Vagina (tissue), 2 donors: ENCODE measurements at places on chromosomes 5 and 9.

DNA sequence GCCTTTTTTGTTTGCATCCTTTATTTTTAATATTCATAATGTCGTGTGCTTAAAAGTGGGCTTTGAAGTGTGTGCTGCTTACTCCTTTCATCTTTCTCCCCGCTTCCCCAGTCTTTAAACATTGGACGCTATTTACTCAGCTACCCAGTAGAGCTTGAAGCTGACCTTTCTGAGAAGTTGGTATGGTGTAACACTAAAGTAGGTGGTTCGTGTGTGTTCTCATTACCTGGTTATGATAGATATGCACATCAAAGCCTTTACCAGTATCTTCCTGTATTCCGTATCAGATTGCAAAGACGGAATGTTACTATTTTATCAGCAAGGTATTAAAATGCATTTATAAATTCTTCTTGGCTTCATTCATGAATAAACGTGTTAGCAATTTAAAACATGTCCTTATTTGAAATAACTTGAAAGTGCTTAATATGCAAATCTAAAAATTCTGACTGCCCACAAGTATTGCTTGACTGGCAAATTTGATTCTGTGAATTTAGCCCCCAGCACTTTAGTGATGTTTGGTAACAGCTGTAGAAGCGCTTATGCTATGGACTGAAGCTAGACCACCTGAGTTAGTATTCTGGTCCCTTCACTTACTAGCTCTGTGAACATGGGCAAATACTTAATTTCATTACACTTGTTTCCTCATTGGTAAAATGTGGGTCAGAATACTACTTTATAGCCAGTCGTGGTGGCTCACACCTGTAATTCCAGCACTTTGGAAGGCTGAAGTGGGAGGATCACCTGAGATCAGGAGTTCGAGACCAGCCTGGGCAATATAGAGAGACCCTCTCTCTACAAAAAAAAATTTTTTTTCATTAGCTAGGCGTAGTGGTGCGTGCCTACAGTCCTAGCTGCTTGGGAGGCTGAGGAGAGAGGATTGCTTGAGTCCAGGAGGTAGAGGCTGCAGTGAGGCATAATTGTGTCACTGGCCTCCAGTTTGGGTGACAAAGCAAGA lies 1.7 kb downstream of the RRAGA start:
- no peak for DNase-seq

GRCh38 chr9:102587281-102587680 lies 407.9 kb upstream of the CYLC2 start:
- no peak for DNase-seq

- no peak for DNase-seq
Measured at GRCh38 chr9:7342736-7343135, 456.8 kb downstream of the DMAC1 start.

DNA sequence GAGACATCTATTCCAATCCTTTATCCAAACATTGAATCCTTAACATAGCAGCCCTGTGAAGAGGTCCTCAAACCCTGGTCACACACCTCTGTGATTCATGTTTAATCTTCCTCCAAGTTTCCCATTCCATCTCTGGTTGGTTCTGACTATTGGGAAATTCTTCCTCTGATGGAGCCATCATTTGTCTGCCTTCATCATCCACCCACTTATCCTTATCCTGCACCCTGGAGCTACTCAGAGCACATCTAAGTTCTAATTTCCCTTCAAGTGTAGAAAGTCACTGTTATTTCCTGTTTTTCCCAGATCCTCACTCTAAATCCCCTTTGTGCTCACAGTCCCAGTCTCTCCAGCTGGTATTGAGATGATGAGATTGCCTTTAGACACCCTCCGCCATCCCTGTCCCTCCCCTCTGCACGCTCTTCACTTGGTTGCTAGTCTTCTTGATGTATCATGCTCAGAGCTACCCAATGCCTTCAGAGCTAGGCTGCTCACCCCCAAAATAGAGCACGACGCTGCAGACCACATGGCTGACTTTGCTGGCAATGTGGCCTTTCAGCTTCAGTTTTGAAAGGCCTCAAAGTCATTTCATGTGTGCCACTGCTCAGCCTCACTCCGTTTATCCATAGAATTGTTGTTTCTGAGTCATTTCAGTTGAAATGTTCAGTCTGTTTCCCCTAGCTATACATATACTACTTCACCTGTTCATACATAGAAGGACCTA lies 154.3 kb downstream of the PALM2AKAP2 start:
- DNase-seq: no peak

GRCh38 chr5:159262472-159262858 lies 625 bp upstream of the UBLCP1 start:
- DNase-seq: no peak

- no peak for DNase-seq
Measured at GRCh38 chr9:104090578-104090977, 3.5 kb upstream of the SMC2 start.

DNA sequence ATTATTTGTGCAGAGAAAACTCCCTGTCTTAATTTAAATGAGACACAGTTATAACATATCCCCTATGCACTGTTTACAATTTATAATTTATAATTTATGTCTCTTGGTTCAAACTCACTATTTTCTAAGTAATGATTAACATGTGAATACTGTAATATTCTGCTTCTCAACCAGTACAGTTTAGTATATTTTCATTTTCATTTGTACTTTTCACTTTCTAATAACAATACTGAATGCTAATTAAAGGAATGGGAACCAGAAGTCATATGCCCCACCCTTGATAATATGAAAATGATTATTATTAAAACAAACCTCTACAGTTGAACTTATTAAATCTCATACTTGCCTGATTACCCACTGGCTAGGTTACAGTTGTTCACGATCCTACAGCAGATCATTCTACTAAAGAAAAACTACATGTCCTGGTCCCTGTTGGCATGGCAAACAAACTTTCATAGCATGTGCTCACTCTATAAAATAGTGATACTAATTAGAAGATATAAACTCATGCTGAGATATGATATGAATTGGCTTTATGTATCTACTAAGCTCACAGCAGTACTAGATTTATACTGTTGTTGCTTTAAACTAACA lies 66.4 kb downstream of the POU5F2 start:
- no peak for DNase-seq

- DNase-seq: peak; percentile 62
Measured at GRCh38 chr9:138022121-138022741, 144.6 kb downstream of the CACNA1B start.

GRCh38 chr5:127561254-127561653 lies 43.8 kb downstream of the PRRC1 start:
- DNase-seq: no peak

DNA sequence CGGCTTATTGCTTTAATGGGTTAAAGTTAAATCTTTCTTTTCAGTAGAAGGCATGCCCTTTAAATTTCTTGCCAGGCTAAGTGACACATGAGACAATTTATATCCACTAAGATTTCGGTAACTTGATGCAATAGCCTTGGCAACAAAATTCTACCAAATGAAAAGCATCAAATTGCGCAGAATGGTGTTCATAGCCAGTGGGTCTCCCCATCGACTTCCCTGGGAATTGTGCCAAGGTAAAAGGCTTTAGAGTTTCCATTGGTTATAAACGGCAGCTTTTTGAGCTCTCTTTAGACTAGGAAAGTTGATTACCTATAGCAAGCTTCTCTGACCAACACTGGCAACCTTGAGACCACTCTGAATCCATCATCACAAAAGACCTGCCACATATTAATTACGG lies 358.4 kb downstream of the ARRDC3 start:
- no peak for DNase-seq

GRCh38 chr9:135186248-135187164 lies 99.0 kb downstream of the OLFM1 start:
- DNase-seq: no peak

DNA sequence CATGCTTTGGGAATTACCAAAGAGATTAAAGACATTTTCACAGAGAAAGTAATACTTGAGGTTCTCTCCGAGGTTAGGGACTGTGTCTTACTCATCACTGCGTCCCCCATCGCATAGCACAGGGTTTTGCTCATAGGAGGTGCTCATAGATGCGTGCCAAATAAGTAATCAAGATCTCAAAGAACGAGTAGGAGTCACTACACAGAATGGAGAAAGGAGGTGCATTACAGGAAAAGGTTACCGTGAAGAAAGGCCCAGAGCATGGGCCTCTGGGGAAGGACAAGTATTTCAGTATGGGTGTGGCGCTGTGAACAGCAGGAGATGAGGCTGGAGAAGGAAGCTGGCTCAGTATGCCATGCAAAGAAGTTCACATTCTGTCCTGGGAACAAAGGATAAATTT lies 182.4 kb downstream of the ACTL7B start:
- no peak for DNase-seq

GRCh38 chr5:107937204-107937603 lies 266.5 kb upstream of the EFNA5 start:
- no peak for DNase-seq

GRCh38 chr5:56588636-56589480 lies 226.5 kb upstream of the MAP3K1 start:
- no peak for DNase-seq

DNA sequence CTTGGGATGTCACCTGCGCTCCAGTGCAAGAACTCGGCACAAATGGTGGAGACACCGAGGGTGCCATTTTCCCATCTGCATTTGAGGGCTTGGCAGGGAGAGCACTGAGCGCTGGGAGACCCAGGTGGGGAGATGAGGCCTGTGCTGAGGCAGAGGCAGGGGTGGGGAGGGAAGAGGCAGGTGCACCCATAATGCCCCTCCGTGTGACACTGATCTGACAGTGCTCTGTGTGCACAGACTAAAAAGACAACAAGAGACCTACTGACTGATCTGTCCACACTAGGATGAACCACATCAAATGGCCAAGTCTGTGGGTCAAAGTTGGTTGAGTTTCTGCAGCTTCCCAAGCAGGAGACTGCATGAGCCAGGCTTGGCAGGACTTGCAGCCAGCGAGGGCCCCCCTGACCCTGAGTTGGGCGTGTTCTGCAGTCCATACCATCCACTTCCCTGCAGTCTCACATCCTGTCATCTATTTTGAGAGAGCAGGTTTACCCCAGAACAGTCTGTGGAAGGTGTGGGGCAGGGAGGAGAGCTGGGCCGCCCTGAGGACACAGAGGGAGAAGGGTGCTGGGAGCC lies 41.9 kb downstream of the NEK6 start:
- DNase-seq: no peak

DNA sequence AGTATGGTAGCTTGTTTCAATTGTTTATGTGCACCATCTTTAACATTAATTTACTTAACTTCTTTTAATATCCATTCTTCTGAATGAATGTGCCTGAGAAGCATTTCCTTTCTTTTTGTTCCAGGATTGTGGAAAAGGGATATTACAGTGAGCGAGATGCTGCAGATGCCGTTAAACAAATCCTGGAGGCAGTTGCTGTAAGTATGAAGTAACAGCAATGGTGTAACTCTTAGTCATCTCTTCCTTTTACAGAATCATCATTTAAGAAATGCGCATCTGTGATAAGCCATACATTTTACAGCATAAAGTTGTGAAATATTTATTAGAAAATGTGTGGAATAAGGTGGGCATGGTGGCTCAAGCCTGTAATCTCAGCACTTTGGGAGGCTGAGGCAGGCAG lies 117.7 kb downstream of the STARD4 start:
- no peak for DNase-seq

DNA sequence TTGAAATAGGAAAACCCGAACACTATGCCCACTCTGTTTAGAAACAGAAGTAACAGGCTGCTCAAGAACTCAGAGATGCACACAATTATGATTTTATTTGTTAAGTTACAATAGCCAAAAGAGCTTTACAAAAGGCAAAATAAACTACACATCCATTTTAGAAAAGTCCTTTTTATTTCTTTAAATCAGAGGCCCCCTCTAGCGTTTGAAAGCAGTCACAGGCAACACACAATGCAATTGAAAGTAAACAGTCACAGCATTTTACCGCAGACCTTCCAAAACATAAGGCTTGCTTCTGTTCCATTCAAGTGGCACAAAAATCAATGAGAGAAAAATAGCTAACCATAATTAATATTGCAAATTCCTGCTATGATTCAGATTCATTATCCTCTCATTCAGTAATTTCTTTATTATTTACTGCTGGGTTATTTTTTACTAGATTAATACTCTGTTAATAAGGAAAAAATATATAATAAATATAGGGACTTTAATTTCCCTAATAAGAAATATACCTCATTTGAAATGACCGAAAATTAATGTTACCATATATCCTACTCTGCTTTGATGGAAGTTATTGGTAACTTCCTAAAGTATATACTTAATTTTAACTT lies 78.3 kb downstream of the CEP120 start:
- DNase-seq: no peak

- no peak for DNase-seq
Measured at GRCh38 chr5:59231221-59231931, 648.5 kb downstream of the RAB3C start.

DNA sequence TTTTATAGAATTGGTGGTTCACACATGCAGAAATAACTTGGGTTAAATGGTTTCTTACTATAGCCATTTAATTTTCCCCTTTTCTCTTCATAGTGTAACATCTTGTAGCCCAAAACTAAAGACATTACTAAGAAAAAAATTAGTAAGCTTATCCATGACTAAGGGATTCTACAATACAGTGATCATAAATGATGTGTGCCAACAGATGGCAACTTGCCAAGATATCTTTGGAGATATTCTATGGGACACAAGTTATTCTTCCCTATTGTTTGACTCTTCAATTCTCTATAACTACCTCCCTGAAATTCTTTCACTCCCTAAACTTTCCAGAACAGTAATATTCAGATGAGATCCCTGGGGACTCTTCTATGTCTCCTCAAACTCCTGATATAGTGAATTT lies 580.6 kb downstream of the PTPRD start:
- DNase-seq: no peak

DNA sequence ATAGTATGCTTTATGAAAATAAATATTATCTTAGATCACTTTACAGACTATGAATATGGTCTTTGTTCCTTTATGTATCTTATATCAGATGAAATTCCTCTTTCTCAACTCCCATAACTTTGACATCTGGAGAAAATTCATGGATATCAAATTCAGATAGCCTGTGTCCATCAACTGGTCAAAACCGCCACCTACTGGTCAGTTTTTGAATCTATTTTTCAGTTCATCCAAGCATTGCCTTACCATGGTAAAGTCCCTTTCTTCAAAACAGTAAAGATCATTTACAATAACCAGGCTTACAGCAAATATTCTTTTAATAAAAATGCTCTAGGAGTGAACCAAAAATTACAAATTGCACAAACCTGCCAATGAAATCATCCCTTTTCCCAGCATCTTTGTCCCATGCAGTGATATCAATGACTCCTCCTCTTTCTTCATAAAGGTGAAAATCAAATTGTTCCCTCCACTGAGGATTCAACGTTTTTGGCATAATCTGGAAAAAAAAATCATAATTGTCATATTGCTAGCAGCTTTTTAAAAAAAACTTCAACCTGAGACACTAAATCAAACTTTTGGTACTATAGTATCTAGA lies 290.5 kb downstream of the SLF1 start:
- no peak for DNase-seq

- no peak for DNase-seq
Measured at GRCh38 chr5:424301-425110, 18.5 kb upstream of the EXOC3 start.

- no peak for DNase-seq
Measured at GRCh38 chr9:83231039-83231438, 168.1 kb upstream of the RASEF start.
